ENCODE measurements at places on chromosomes 5 and 9.

DNA sequence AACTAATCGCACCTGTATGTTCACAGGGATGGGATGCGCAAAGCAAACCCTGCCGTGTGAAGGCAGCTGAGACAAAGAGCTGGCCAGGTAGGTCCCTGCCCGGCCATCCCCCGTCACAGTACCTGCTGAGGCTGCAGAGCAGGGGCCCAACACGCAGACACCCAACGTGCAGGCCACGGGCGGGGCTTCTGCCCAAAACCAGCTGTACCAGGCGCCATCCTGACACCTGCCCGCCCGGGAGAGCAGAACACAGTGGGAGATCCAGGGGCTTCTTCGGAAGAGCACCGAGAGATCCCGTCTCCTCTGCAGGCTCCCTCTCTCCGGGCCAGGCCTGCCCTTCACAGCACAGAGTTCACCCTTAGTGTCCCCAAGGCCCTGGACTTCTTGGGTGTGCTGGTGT is 28.4 kb downstream of the ABO start:
- DNase-seq: no peak

GRCh38 chr9:91151718-91152095 is 210.0 kb downstream of the AUH start:
- no peak for DNase-seq

- peak; percentile 55 for DNase-seq
These were observed 591.5 kb downstream of the RAB3C start for GRCh38 chr5:59174248-59174844.

GRCh38 chr5:137152616-137153015 is 346.5 kb downstream of the SPOCK1 start:
- DNase-seq: no peak

- DNase-seq: no peak
These were observed 73.2 kb downstream of the WDR41 start for GRCh38 chr5:77418601-77419581.

DNA sequence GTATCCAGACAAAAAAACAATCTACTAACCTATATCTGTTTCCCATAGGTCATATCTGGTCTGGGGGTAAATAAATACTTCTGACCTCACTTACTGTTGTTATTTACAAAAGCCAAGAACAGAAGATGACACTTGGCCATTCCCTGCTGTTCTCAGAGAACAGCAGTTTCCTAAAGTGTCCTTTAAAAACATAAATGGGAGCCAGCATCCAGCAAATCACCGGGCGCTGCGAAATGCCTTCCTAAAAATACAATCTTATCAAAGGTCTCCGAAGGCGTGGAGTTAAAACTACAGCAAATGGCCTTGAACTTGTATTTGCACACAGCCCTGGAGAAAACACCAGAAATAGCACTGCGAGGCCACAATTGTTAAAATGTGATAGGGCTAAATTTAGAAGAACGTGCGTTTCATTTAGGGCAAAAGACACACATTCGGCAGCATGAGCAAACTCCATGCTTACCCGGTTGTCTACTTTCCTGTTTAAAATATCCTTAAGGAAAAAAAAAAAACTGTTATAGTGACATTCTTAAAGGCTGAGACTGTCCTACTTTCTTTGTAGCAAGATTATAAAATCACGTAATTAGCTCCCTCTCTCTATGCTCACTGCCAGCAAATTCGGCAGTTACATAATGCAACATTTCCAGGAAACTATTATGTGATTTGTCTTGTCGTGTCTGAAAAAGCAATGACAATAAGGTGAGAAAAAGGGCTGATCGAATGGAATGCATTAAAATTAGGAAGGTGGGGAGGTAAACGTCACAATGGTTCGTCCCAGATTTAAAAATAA is 1.5 kb downstream of the NFIL3 start:
- DNase-seq: no peak

- no peak for DNase-seq
These were observed 14.3 kb upstream of the POU5F2 start for GRCh38 chr5:93755716-93756115.
